ENCODE measurements at places on chromosomes 3 and 15.

DNA sequence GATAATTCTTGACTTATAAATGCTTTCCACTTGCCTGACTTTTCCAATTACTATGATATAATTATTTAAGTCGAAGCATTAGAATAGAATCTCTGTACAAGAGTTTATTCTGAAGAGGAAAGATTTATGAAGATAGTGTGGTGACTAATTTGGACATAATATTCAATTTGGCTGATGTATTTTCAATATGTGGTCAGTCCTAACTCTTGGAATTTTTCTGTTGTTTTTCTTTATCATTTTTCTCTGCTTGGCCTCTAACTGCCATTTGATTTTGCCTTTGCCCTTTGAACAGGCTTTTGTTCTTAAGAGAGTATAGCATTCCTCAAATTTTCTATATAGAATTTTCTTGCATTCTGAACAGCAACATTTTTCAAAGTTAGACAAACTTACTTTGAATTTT is 2.6 kb upstream of the MDFIC2 start:
- DNase-seq = no peak

DNA sequence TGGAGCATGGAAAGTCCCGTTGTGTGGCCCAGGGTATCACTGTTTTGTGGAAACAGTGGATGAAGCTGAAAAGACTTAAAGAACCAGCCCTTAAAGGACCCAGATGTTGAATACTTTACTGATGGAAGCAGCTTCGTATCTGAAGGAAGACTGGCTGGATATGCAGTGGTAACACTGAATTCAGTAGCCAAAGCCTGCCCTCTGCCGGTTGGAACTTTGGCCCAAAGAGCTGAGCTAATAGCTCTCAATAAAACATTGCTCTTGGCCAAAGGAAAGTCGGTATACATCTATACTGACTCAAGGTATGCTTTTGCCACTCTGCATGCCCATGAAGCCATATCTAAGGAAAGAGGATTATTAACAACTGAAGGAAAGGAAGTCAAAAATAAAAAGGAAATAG is 885.4 kb downstream of the PDCD6IP start:
- DNase-seq = no peak

GRCh38 chr3:102712896-102713295 is 278.1 kb downstream of the ZPLD1 start:
- DNase-seq = no peak

GRCh38 chr3:96776818-96777217 is 37.6 kb upstream of the EPHA6 start:
- no peak for DNase-seq

DNA sequence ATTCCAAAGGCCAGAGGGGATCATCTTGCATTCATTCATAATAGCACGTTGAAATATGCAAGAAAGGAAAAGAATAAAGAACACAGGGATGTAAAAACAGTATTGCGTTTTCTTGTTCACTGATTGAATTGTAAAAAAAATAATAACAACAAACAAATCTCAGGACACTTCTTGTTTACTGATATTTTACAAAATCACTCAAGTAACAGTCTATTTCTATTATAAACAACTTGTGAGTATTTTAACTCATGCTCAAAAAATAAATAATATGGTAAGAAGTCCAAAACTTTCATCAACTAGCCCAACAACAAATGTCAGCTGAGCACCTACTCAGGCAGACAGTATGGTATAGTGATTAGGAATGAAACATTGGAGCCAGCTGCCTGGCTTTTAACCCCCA is 2.2 kb upstream of the GABRG3 start:
- no peak for DNase-seq

DNA sequence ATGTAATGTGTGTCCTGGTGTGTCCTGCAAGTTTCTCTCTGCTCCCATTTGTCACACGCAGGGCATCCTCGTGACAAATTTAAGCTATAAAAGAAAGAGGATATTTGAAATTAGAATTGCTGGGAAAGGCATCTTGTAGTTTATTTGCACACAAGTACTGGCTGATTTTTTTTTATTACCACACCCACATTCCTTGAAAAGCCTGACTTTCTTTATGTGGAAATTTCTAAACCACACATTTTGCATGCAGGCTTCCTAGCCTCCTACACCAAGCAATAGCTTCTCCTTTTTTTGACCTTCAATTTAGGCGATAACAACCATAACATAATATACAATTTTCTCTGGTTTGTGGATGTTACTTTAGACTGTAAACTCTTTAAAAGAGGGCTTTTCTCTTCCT is 126.1 kb downstream of the SERPINI1 start:
- no peak for DNase-seq

DNA sequence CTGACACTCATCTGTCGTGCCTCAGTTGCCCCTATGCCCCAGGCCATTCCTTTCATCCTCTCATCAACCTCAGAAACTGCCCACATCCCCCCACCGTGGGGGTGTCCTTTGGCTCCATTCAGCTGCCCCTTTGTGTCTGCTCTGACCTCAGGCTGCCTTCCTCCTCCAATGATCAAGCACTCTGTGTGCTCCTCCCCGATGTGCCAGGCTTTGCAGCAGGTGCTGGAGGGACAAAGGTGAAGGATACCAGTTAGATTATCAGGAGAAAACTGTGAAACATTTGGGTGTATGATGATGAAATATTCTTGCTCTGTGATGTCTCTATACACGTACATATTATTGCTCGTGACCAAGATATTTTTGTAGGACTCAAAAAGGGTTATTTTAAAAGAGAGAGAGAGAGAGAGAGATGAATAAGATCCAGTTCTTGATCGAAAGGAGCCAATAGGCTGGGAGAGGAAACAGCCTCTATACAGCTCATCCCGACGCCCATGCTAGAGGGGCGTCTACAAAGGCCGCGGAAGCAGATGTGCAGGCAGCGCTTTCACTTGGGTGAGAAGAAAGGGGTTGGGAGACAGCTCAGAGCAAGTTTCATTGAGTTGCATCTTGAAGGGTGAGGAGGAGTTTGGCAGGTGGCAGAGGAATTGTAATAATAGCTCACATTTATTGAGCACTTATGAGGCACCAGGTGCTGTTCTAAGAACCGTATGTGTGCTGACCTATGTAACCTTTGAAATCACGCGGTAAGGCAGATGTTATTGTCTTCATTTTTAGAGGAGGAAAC is 28.3 kb upstream of the ADCY5 start:
- DNase-seq = no peak

- DNase-seq = no peak
These were observed 52.2 kb downstream of the ABHD5 start for GRCh38 chr3:43742920-43743319.

- no peak for DNase-seq
These were observed 16.0 kb upstream of the GNB5 start for GRCh38 chr15:52207191-52207590.

GRCh38 chr15:95266451-95267061 is 1035.2 kb downstream of the MCTP2 start:
- DNase-seq = no peak

DNA sequence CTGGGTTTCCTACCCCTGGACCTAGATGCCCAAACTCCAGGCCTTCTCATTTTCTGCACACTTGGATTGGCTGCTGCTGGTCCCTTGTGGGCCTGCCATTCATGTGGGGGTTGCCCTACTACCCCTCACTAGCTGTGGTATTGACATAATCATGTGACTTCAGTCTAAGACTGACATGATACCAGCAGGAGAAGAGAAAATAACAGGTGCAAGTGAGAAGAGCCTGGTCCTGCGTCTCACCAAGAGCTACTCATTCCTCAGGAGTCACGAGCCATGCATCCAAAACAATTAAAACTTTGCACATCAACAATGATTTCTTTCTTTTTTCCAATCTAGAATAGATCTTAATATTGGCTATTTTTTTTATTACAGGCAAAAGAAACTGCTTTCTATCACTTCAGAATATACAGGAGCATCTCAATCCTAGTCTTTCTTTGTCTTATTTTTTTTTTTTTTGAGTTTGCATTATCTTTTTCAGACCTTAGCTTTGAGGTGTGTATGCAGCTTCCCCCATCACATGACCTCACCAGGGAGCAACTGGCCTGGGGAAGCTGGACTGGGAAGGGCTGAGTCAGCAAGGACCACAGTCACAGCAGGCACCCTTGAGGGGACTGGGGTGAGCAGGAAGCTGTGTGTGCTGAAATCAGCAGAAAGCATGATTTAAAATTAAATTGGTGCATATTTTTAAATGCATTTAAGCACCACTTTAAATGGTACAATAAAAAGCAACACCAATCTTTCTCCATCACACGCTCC is 27.6 kb downstream of the SLC9A9 start:
- DNase-seq = no peak

- DNase-seq = no peak
These were observed 67.3 kb upstream of the ST3GAL6 start for GRCh38 chr3:98695796-98696195.

GRCh38 chr3:18378218-18378617 is 46.9 kb downstream of the SATB1 start:
- DNase-seq = no peak

- no peak for DNase-seq
These were observed 269.5 kb upstream of the GBE1 start for GRCh38 chr3:82030916-82031315.

DNA sequence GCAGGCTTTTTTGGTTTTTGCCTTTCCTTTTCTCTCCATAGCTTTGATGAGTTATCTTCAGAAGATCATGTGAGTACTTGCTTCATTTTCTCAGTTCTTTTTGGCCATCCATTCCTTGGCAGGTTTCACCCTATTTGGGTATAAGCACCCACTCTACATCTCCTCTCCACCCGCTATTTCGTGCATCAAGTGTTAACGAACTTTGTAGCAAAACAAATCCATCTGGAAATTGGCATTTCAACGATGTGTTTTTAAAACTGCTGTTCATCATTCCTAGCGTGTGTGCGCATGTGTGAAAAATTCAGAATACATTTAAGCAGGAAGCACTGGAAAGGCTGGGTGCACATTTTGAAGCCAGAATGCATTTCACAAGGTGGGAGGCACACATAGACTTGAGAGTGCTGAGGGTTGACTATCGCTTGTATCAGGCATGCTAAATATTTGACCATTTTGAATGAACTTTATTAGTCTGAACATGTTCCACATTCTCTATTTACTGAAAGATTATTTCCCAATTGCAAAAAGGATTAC is 89.7 kb upstream of the FHIT start:
- DNase-seq = no peak

DNA sequence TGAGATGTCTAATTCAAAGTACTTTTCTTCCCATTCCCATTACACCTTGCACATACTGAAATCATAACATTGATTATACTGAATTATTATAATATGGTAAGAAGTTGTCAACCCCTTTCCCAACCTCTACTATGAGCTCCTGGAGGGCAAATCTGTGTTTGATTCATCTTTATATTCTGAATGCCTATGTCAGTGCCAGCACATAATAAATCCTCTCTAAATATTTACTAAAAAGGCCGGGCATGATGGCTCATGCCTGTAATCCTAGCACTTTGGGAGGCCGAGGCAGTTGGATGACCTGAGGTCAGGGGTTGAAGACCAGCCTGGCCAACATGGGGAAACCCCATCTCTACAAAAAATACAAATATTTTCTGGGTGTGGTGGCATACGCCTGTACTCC is 392.5 kb upstream of the CADM2 start:
- no peak for DNase-seq

DNA sequence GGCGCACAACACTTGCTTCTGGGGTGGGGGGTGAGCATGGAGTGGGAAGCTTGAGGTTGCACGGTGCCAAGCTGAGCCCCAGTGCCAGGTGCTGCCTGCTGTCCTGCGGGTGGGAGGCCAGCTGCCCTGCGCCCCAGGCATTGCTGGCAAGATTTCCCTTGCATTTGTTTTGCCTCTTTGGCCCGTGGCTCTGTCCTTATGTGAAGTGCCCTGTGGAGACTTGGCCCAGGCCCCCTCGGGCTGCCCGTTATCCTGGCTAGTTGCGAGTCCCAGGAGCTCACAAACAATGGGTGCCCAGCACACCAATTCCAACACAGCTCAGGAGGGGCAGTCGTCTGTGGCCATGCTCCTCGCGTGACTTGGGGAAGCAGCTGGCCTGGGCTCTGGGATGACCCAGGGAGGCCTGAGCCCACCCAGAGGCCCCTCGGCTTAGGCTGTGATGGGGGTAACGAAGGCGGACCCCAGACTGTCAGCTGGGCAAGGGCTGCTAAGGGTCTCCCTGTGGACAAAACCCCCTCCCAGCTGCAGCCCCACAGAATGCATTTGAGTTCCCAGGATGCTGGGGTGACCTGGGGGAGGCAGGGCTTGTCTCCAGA is 5.9 kb downstream of the C3orf22 start:
- no peak for DNase-seq

DNA sequence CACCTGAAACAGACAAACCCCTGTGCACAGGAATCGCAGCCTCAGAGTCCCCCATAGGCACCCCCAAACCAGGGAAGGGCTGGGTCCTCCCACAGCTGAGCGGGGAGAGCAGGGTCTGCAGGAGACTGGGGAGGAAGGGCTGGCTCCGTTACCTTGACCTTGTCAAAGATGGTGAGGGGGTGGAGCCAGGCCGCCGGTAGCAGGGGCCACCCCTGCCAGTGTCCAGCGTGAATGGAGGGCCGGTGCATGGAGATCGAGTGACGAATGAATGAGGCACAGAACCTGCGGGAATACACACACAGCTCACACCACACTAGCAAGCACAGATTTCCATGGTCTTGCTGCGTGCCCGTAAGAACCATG is 102.2 kb downstream of the TMEM266 start:
- DNase-seq = no peak

GRCh38 chr3:140363801-140364200 is 314.1 kb upstream of the TRIM42 start:
- DNase-seq = no peak

GRCh38 chr3:74639681-74640080 is 25.2 kb upstream of the CNTN3 start:
- no peak for DNase-seq
